ENCODE measurements at places on chromosomes 6 and 20.

DNA sequence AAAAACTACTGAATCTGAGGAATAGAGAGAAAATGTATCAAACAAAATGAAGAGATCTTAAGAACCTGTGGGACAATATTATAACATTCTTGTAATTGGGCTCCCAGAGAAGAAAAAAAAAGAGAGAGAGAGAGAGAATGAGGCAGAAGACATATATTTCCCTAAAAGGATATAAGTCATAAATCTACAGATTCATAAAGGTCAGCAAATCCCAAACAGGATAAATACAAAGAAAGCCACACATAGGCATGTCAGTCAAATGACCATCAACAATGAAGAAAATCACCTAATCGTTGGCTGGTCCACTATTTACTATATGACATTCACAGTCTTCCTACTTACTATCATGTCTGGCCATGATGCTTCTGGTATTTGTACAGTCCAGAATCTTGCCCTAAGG lies 190.3 kb downstream of the GMDS start:
- no peak for DNase-seq

DNA sequence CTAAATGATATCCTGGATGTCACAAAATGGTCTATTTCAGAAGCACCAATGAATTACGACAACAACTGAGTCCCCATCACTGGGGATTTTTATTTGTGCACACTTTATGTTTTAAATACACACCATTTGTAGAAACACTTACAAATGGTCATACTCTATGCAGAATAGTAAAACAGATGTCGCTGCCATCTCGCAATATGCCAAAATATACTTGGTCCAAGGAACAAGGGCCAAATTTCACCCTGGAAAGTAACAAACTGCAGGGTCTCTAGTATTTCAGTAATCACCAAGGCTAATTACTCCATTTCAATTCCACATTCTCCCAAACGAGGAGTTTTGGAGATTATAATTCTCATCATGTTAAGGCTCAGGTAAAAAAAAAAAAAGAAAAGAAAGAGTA lies 215.2 kb downstream of the LMBRD1 start:
- DNase-seq = no peak

GRCh38 chr6:150925976-150926375 lies 60.5 kb downstream of the MTHFD1L start:
- DNase-seq = no peak

- peak; percentile 88 for DNase-seq
These were observed 11.5 kb downstream of the PRDM1 start for GRCh38 chr6:106097411-106098231.

- DNase-seq = peak; percentile 65
These were observed 7.4 kb upstream of the INSM1 start for GRCh38 chr20:20360464-20360863.

GRCh38 chr6:137001299-137001976 lies 43.3 kb downstream of the IL20RA start:
- no peak for DNase-seq

DNA sequence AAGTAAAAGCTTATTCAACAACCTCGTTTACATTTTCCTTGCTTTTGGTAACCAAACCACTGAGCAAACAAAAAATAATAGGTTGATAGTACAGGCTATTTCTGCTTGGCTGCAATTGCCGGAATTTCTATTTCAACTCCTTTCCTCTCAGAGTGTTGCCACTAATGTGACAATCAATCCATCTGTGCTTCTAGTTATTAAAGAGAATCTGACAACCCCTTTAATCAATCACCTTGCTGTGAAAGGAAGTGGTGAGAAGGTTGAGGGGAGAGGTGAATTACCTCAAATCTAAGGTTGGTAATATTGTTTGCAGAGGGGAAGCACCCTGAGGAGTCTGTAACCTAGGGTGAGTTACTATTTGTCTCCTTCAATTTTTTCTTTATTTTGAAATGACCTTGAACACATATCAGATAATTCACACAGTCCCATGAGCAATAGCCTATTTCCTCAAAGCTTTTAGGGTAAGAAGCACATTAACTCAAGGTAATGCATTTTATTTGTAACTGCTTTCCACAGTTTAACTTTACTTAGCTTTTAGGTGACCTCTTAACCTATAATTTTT lies 603.4 kb downstream of the MMUT start:
- no peak for DNase-seq

DNA sequence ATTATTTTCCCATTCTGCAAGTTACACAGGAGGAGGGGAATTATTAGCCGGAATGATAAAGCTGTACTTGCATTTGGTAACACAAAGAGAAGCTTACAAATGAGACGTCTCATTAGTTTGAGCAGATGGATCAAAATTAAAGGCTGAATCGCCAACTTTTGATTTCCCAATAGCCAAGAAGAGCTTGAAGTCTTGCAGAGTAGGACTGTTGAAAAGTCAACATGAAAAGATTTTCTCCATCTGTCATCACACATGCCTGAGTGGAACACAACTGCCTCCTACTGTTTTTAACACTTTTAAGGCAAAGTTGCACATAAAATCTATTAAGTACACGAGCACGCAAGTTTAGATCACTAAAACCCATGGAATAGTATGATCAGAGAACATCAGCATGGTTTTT lies 176.2 kb downstream of the ASCC3 start:
- DNase-seq = no peak

DNA sequence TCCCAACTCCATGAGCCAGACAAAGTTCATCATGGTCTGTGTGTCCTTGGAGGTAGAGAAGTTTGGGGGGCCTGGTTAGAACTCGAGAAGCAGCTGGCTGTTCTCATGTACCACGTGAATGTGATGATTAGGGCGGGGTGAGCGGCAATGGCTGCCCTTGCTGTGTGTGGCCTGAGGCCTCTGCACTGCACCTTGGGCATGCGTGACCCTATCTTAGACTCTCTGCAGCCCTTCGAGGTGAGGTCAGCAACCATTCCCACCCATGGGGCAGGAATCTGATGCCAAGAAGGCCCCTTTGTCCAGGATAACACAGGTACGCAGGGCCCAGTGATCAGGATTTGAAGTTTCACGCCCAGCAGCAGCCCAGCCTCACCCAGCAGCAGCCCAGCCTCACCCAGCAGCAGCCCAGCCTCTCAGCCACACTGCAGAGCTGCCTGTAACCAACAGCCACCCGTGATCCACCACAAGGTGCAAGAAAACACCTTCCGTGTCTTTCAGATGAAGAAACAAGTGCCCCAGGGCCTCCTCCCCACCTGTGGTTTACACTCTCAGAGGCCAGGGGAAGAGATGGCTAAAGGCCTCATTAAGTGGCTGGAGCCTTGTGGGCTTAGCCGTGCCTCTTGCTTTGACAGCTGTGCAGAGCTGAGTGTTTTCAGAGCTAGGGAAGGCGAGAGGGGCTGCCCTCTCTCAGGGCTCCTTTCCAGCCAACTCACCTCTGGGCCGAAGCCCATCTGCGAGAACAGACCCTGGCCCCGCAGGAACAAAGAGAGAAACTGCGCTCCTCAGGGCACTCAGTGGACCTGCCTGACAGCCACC lies 195.2 kb upstream of the CDH4 start:
- no peak for DNase-seq

DNA sequence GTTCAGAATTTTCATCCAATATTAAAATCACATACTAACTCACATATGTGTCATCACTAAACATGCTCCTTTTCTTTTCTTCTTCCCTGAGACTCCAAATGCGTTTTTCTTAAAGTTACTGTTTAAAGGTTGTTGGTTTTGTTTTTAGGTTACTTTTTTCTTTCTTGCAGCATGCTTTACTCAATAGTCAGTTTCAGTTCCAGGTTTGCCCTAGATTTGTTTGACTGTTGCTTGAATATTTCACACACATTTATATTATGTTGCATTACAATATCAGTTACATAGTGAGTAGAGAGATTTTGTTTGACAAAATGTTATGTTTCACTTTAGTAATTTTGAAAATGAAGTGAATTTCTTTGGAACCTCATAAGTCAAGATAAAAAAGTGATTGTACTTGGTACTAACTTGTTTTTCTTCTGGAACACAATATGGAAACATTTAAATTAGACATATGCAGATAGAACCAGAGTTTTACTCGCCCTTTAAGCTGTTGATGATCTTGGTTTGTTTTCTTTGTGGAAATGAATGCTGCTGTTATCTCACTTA lies 27.3 kb downstream of the FNDC1 start:
- peak; percentile 53 for DNase-seq

DNA sequence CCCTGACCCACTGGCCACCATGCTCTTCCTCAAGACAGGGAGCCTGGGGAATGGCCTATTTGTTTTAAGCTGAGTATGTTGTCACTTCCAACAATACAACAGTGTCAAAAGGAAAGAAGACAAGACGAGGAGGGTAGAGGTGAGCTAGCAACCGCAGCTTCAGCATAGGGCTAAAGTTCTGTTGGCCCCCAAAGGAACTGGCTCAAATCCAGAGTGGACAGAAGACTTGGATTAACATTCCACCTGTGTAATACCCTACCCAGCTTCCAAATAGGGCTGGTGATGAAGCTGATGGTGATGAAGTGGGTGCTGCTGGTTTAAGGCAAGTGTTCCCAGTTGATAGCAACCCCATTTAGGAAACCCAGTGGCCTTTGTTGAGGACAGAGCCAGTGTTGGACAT lies 31.7 kb upstream of the KCNK5 start:
- no peak for DNase-seq

DNA sequence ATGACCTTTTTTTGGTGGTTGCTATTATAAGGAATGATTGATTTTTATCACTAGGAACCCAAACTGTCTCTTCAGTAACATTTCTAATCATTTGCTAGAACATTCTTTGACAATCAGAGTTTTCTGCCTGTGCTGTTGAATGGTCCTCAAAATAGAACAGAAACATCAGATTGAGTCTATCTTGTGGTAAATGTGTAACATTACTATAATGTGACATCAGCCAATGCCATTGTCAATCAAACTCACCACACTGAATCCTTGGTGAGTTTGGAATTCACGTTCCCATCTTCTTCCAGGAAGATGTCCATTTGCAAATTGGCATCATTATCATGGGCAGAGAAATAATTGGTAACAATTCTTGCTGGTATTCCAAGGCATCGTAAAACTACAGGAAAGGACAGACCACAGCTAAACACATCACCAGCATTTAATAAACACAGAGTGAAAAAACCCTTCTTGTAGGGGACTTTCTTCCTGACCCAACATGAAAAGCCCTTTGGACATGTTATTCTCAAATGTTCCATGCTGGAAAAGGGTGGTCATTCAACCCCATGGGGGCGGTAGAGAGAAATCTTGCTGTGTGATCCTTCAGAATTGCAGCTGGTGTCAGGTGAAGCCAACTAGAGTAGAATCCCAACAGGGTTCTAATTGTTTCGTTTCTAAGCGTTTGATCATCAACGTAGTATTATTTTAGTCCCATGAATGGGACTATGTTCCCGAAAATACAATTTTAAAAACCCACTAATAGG lies 98.5 kb downstream of the F13A1 start:
- peak; percentile 36 for DNase-seq

DNA sequence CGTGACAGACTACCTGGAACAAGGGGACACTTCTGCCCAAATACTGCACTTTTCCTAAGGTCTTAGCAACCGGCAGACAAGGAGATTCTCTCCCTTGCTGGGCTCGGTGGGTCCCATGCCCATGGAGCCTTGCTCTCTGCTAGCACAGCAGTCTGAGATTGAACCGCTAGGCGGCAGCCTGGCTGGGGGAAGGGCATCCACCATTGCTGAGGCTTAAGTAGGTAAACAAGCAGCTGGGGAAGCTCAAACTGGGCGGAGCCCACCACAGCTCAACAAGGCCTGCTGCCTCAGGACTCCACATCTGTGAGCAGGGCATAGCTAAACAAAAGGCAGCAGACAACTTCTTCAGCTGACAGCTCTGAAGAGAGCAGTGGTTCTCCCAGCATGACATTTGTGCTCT lies 87.8 kb upstream of the ASCC3 start:
- no peak for DNase-seq

DNA sequence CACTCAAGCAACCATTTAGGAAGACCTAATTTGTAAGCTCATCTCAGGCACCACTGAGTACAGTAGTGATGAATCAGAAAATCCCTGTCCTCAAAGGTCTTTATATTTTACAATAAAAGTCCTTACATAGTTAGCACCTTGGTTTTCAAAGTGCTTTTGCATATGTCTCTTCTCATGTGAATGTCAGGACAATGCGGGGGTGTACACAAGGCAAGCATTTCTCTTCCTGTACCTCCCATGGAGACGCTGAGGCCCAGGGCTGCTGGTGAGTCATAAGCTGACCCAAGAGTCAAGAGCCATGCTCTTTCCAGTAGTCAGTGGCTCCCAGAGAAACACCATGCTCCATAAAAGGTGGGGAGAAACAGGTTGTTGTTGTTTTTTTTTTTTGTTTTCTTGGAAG lies 174.0 kb downstream of the GJA10 start:
- DNase-seq = peak; percentile 67

DNA sequence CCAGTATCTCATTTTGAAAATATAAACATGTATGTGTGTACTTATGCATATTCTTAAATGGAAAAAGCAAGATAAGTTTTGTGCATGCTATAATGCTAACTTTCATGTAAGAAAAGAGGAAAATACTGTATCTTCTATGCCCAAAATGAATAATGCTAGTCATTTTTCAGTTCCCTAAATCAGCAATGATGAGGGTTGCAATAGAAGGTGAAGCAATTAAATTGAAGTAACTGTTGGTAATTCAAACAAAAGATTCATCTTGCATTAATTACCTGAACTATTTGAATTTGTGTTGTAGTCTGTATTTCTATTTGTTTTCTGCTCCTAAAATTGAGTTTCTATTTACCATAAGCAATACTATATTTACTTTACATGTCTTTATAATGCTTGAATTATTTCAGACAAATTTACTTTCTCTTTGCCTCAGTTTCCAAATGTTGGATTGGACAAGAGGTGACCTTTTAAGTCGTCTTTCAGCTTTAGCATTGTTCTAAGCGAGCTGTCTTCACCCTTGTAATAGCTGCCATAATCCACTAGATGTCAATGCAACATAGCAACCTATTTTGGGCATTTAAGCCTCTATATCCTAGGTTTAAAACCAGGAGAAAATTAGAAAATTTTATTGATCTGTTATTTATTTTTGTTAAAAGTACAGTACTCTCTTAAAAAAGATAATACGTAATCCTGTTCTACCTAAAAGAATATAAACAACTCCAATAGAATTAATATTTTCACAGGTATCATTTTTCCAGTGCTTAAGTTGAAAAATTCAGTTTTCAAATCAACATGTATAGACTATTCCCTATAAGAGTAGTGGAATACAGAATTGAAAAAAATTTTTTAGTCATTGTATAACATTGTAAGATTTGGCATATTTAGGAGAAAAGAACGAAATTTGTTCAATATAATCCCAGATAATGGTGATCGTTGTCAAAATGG lies 52.3 kb upstream of the IFNGR1 start:
- peak; percentile 65 for DNase-seq

DNA sequence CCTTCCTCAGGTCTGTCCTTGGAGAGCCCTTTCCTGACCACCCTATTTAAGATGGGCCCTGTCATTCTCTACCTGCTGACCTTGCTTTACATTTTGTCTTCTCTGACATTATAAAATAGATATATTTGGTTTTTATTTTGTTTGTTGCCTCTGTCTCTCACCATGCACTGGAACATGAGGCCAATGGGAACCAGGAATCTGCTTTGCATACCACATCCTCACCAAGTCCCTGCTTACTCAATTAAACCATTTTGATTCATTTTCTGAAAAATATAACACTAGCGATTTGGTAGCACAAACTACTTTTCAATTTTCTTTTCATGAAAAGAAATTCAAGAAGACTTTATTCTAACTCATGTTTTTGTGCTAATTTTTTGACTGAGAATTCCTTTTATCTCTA lies 32.8 kb upstream of the POPDC3 start:
- no peak for DNase-seq
